ENCODE measurements at places on chromosomes 11 and 22.

DNA sequence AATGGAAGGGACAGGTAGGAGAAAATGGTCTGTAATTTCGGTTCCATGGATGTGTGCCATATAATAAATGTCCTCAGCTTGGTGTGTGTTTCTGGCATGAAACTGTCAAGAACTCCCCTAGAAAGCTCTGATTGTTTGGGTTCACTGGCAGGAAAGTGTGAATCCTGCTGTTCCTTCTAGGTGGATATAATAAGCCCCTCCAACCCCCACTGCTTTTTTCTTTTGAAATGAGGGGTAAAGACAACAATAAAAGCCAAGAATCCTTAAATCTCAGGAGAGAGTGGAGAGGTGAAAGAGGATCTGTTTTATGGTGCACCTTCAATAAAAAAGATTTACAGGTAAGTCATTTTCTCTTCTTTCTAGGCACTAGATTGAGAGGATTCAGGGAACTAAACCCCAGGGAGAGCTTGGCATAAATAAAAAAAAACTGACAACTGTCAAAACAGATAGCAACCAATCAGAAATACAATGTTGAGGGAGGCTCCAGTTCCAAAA, 74.9 kb downstream of the CACNG2 start:
- no peak for DNase-seq

- no peak for DNase-seq
Measured at GRCh38 chr11:122633219-122633829, 22.2 kb upstream of the UBASH3B start.

GRCh38 chr11:27209562-27210005, 153.4 kb downstream of the CCDC34 start:
- no peak for DNase-seq

GRCh38 chr11:90722552-90723190, 499.8 kb upstream of the CHORDC1 start:
- no peak for DNase-seq

- no peak for DNase-seq
Measured at GRCh38 chr11:120703358-120704152, 192.0 kb downstream of the GRIK4 start.

GRCh38 chr11:8723711-8724110, 41.1 kb downstream of the RPL27A start:
- no peak for DNase-seq

- no peak for DNase-seq
Measured at GRCh38 chr11:102488208-102488607, 35.6 kb upstream of the TMEM123 start.

DNA sequence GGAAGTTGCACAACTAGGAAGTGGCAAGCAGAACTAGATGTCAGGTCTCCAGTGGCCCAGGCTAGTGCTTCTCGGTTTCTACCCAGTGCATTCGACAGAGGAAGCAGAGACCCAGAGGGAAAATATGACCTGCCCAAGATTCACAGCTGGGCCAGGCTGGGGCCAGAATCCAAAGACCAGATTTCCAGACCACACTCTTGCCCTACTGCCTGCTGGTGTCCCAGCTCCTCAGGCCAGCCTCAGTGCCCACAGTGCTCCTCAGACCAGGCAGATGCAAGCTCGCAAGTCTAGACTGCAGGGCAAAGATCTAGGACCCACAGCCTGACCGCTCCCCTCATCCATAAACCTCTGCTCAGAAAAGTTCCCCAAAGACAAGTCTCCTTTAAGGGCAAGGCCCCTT, 262.6 kb downstream of the BUD13 start:
- no peak for DNase-seq

DNA sequence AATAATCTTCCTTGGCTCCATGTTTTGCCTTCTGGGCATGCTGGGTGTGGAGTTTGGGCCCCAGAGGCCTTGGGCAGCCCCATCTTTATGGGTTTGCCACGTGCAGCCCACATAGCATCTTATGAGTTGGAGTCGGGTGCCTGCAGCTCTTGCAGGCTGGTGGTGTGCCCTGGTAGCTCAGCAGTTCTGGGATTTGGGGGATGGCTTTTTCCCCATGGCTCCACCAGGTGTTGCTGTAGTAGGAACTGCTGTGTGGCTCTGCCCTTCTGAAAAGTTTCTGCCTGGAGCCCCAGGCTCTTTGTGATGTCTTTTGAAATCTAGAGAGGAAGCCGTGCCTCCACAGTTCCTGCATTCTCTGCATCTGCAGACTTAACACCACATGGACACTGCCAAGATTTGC, 16.8 kb downstream of the EED start:
- no peak for DNase-seq

- DNase-seq = no peak
Measured at GRCh38 chr22:41480397-41480735, 11.4 kb downstream of the ACO2 start.

DNA sequence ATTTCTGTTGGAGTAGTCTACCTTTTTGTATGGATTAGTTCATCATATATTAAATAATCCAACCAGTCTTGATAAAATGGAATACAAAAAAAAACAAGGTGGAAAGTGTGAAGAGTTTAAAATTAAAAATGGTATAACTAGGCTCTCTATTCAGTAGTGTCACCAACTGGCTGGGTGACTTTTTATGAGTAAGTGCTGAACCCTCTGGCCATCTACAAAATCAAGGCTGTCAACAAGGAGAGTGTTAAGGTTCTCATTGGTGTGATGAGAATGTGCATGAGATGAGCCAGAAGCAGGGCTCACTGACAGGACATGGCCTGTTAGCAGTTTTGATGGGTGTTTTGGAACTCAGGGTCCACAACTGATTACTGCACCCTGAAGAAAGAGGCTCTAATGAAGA, 343.2 kb downstream of the AASDHPPT start:
- DNase-seq = no peak

DNA sequence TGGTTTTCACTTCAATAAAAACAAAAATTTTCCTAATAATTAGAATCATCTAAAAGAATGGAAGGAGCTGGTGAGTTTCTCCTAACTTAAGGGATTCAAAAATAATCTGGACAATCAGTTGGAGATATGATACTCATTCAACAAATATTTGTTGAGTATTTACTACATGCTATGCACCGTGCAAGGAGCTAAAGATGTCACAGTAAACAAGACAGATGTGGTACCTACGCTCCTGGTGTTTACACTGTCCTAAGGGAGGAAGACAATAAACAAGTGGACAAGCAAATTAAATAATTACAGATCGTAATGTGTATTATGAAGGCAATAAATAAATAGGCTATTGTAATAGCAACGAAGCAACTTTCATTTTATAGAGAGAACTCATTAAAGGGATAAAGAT, 9.9 kb upstream of the SPON1 start:
- no peak for DNase-seq

DNA sequence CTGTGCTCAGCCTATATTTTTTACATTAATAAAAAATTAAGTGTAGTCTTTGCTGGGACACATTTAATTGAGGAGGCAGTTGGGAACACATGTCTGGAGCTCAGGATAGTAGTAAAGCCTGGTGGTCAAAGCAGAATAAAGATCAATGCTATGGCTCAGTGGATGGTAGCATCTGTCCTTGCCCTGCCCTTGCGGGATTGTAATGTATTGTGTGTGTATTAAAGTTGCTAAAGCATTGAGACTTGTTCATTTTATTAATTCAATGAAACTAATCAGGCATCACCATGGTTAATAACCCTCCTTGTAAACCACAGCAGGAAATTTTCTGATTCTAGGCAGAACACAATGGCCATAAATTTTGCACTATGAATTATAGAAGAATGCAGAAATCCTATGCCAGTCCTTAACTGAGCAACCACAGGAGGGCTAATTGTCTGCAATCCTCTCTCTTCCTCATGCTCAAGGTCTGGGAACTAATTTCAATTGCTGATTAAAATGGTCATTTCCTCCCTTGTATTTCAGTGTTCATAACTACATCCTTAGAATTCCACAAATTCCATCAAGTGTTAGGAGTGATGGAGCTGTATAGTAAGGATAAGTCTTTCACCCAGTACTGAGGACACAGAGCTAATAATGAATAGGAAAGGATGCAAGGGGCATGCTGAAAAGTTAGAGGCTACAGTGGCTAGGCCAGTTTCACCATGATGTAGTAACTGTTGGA, 403.2 kb upstream of the DDI1 start:
- no peak for DNase-seq

DNA sequence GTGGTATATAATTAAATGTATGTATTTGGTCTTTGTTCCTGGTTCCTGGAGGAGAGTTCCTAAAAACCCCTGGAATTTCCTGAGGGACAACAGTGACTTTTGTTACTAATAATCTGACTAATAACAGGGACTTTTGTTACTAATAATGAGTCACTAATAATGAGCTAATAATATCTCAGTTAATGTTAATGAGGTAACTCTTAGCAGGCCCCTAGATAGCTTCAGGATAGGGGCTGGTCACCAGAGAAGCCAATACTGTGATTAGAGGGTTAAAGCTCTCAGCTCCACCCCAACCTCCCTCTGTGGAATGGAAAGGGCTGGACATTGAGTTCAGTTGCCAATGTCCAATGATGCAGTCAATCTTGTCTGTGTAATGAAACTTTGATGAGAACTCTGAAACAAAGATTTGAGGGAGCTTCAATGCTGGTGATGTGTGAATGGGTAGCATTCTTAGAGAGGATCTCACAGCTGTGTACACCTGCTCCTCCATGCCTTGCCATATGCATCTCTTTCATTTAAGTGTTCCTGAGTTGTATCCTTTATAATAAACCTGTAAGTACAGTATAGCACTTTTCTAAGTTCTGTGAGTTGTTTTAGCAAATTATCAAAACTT, 1431.4 kb upstream of the TENM4 start:
- no peak for DNase-seq

- DNase-seq = no peak
Measured at GRCh38 chr11:120134931-120135228, 3.0 kb downstream of the TRIM29 start.

DNA sequence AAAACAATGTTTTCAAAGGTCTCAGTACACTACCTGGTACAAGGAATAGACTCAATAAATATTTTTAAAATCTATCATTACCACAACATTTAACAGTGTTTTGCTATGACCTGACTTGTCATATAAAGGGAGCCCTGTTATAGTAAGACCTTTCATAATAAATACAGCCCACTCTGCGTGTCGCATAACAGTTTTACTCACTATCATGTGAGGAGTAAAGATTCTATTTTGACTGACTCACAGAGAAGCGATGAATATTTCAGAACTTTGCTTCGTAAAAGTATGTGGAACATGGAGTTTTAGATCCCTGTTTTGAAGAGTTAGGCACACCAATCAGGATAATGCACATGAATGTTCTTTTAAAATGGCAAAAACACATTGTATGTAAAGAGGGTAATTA, 531.2 kb downstream of the KCNA4 start:
- no peak for DNase-seq

DNA sequence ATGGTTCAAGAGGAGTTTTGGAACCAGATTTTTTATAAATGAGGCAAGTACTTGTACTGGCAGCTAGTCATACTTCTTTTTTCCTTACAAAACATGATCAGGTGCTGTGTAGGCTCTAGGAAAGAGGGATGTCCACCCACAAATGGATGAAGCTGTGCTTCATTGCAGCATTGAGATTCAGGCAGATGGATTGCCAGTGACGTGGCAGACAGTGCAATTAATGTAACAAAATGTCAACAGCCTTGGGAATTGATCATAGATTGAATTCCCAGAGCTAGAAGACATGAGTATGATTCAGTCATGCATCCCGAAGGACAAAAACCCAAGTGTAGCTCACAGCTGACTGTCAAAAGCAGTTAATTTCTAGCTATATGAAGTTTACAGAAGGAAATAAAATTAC, 99.2 kb upstream of the RASSF10 start:
- no peak for DNase-seq

DNA sequence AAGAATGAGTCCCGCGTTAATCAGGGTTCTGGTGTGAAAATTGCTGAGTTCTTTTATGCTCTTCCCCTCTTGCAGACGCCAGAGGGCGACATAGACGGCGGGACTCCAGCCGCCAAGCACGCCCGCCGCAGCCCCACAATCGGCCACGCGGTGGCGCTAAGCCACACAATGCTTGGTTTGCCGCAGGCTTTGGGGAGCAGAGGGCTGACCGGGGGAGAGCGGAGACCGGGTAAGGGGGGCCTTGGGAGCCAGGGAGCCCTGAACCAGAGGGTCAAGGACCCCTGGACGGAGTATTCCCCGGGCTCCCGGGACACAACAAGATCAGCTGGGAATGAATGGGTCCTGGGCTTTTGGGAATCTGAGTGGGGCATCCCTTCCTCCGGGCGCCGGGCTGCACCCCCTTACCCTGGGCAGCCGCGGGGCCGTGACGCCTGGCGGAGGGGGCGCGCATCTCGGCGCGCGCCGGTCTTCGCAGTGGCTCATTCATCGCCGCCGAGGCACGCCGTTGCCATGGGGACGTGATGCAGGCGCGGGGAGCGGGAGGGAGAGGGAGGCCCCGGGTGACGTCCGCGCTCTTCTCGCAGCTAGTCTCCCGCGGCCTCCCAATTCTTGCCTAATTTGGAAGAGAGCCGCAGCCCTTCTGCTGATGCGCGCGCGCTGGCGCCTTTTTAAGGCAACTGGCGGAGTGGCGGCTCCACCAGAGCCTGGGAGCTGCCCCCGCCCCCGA, 12.2 kb upstream of the NPAS4 start:
- DNase-seq = peak; percentile 98

GRCh38 chr11:35682230-35683173, 19.9 kb downstream of the TRIM44 start:
- no peak for DNase-seq

GRCh38 chr22:42889304-42889703, 32.2 kb upstream of the ARFGAP3 start:
- DNase-seq = no peak

DNA sequence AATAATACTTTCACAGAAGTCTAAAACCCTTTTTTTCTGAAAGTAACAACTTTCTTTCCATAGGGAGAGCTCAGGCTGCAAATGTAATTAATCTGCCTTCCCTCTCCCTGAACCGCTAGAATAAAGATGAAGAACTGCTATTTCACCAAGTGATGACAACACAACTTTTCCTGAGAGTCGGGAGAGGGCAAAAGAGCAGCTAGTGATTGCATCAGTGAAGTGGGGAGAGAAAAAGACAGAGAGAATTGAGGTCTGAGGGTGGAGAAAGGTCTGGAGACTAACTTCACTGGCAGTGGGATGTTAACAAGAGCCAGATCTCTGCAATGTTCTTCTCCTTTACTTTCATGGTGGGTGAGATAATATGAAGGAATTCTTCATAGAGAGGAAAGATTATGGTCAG, 10.9 kb upstream of the MPEG1 start:
- DNase-seq = no peak

- DNase-seq = no peak
Measured at GRCh38 chr11:61536676-61537270, 28.2 kb downstream of the LRRC10B start.

- DNase-seq = no peak
Measured at GRCh38 chr11:22133776-22134175, 59.1 kb upstream of the ANO5 start.

DNA sequence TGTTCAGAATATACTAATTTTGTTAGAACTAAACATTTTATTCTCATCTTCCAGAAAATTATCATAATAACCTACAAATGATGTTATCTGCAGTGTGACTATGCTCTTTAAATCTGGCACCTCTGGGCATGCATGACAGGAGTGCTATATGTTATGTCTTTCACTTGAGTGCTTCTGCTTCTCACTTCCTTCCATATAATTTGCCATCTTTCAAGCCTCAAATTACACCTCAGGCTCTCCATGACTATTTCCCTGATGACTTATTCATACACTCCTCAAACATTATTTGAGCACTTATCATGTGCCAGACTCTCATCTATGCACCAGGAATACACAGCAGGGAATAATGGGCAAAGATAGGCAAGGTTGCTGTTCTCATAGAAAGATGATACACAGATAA, 219.3 kb upstream of the POU2AF2 start:
- no peak for DNase-seq
